GM19239 (cell line): ENCODE measurements at places on chromosomes 11 and 22.

GRCh38 chr11:64558869-64559268, 32.2 kb upstream of the SLC22A12 start:
- no peak for DNase-seq

DNA sequence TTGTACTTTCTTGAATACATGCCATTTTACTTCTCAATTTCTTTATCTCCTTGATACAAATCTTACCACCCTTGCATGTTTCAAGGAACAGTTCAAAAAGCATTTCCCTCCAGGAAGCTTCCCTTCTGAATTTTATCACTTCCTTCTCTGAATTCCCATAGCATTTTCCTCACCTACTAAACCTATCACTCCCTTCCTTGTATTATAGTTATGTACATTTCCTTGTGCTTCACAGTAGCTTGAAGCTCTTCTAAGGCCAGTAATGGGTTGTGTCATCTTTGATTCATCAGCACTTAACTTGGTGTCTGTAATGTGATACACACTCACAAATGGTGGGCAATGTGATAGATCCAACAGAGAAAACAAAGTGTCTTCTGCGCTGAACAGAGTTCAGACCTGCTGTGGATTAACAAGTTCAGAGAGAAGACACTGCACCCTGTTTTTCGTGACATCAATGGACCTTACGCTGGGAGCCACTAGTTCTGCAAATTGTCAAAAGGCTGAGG, 127.5 kb downstream of the CCDC81 start:
- no peak for DNase-seq

- no peak for DNase-seq
Observed at GRCh38 chr11:12239396-12239795, 129.0 kb downstream of the MICAL2 start.

DNA sequence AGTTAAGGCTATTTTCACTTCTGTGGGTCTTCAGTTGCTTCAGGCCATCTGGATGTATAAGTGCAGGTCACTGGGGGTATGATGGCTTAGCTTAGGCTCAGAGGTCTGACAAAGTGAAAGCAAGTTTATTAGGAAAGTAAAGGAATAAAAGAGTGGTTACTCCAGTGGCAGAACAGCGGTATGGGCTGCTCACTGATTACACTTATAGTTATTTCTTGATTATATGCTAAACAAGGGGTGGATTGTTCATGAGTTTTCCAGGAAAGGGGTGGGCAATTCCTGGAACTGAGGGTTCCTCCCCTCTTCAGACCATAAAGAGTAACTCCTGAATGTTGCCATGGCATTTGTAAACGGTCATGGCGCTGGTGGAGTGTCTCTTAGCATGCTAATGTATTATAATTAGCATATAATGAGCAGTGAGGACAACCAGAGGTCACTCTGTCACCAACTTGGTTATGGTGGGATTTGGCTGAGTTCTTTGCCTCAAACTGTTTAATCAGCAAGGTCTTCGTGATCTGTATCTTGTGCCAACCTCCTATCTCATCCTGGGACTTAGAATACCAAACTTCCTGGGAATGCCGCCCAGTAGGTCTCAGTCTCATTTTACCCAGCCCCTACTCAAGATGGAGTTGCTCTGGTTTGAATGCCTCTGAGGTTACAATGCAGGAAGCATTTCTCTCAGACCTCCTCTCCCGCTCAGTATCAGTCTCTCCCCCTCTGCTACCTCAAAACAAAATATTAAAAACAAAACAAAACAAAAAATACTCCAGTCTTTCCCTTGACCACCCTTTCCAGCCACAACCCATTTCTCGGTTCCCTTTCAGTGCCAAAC, 106.6 kb upstream of the SLC22A12 start:
- DNase-seq = no peak

DNA sequence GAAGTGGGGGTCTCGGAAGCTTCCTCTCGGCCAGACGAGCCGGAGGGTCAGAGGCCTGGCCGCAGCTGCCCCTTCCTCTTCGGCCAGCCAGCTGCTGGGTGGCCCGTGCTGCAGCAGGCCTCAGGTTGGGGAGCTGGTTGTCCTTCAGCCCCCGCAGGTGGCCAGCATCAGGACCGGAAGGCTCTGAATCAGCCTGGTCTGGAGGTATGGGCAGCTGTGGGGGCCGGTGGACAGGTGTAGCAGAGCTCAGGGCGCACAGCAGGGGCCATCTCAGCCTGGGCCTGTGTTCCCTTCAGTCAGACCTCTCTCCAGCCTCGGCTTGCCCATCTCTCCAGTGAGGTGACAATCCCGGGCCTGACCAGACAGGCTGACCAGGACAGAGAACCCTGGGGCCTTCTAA, 13.9 kb upstream of the TBX1 start:
- DNase-seq = no peak

DNA sequence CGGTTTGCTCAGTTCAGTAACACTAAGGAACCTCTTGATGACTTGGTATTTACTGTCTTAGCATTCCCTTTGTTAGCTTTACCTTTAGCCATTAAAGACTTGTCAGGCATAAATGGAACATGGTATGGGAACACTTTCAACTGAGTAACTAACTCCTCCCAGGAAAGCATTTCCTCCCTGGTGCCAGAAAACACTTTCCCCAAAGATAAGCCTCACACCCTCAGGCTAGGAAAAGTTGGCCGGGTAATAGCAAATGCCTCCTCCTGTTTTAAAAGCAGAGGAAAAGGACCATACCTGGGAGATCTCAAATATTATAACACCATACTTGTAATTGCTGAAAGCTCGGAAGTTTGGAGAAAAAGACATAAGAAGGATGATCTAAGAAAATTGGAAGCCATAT, 12.0 kb downstream of the KCNJ11 start:
- no peak for DNase-seq

DNA sequence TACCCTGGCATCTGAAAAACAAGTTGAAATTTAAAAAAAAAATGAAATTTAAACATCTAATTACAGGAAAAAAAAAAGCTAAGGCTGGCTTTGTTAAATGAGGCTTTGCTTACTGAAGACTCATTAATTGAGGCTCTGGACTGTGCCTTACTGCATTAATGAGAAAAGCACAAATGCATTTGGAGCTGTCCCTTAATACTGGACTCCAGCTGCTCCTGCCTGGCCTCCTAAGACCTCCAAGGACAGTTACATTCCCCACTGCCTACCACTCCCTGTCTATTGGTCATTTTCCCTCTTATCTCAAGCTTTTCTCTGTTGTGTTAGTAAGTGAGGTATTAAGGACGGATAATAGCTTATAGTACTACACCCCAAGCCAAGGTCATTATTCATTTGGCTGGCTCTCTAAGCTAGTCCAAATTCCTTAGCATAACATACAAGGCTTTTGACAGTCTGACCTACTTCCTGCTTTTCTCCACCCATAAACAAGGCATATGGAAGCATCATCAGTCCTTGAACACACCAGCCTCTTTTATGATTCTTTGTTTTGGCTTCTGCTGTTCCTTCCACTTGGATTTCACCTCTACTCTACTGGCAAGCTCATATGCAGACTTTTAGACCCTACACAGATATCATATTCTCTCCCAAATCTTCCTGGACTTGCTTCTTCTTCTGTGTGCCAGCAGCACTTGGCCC, 62.5 kb downstream of the USP35 start:
- DNase-seq = no peak

DNA sequence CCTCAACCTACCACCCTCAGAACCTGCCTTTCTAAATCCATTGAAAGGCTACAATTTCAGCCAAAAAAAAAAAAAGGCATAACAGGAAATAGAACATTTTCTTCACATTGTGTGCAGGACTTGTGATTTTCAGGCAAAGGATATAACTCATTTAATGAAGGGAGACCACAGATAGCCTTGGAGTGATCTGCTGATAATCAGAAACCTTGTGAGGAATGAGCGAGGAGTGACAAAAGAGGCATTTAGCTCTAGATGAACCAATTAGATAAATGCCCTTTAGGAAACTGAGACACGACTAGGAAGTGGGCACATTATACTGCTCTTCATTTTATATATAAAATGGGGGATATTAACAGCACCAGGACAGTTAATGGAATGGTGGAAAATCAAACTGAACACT, 216.5 kb upstream of the GRIA4 start:
- no peak for DNase-seq

DNA sequence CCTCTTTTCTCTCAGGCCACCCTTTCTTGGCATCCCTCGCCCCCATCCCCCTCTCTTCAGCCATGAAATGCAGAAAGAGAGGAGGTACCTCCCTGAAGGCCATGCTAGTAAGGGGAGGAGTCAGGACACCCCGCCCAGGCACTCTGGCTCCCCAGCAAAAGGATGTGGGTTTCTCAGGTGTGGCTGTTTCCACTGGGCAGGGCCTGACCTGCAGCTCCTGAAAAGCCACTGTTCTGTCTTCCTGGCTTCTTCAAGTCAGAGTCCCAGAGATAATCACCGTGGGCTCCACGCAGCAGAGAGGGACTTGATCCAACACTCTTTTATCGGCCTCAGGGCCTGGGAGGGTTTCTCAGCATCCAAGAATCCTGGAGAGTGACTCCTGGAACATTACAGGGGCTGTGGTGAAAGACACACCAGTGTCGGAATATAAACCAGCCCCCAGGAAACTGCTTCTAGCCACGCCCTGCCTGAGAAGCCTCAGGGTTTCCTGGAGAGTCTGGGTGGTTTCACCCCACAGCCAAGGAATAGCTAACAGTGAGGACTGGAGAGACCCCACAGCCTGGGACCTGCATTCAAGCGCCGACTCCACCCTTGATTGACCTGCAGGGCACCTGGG, 45.7 kb upstream of the TSPAN18 start:
- no peak for DNase-seq

DNA sequence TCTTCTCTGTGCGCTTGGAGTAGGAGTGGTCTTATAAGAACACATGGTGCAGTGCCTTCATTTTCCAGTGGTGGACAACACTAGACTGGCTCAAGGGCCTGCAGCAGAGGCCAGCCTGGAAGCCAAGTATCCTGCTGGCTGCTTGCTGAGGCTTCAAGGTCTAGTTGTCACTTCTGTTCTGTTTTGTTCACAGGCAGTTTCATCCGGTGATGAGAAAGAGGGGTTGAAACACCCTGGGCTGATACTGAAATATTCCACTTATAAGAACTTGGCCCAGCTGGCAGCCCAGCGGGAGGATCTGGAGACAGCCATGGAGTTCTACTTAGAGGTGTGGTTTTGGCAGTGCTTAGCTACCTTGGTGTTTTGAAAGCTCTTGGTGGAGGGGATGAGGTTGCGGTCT, 29.8 kb downstream of the CABIN1 start:
- DNase-seq = no peak

- no peak for DNase-seq
Observed at GRCh38 chr11:83599066-83599465, 312.9 kb upstream of the CCDC90B start.

- DNase-seq = no peak
Observed at GRCh38 chr11:75351791-75352587, 528 bp upstream of the ARRB1 start.

DNA sequence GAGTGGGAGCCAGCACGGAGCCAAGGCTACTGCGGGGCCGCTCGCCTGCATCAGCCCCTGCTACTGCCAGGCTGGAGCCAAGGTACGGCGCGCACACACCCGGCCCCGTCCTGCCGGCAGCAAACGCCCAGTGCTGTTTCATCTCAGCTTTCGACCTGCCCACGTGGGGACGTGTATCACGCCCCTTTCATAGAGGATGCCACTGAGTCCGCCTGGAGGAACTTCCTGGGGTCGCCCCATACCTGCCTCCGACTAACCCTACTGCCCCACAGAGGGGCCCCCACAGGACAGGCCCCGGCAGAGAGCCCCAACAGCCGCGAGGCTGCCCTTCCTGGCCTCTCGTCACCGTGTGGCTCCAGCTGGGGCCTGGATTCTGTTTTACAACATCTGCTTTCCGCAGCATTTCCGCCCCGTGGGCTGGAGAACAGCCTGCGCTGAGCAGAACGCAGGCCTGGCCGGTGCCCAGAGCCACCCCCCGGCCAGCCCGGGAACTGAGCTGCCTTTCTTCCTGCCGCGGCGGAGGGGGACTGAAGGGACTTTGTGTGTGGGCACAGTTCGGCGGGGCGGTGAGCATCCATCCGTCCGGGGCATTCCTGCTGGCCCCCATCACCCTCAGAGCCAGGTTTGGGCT, 22.9 kb upstream of the ARHGAP8 start:
- DNase-seq = no peak

- DNase-seq = no peak
Observed at GRCh38 chr11:13260201-13260962, 17.2 kb upstream of the BMAL1 start.

GRCh38 chr11:42502151-42502550, 809.6 kb upstream of the API5 start:
- no peak for DNase-seq

DNA sequence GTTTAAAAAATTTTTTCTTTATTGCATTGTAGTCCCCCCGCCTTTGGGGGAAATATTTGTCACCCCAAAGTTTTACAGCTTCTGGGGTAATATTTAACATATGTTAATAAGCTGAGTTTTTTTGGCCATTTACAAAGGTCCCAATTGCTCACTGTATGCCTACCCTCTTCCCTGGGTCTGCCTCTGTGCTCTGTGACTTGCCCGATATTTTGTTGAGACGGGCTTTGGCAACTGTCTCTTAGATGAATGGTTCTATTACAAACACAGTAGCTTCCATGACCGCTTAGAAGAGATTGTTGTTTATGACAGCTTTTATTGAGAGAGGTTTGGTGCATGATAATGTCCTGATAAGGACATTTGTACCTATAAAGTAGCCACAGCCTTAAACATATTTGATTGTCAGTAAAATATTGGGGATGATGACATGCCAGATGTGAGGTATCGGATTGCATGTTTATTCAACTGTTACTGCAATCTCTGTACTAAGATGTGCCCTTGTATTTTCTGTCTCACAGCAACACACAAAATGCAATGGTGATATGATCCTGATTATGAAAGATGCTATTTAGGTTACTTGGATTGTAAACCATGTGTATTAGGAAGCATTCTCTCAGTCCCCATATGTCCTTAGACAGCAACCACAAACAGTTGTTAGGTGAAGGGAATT, 103.1 kb downstream of the TEAD1 start:
- no peak for DNase-seq

- DNase-seq = no peak
Observed at GRCh38 chr11:94780432-94780831, 12.3 kb downstream of the AMOTL1 start.

DNA sequence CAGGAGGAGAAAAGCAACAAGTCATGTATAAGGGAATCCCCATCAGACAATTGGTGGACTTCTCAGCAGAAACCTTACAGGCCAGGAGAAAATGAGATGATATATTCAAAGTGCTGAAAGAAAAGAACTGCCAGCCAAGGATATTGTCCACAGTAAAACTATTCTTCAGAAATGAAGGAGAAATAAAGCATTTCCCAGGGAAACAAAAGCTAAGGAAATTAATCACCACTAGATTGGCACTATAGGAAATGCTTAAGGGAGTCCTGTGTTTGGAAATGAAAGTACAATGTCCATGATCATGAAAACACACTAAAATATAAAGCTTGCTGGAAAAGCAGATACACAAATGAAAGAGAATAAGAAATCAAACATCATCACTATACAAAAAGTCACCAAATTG, 282.0 kb downstream of the BLID start:
- no peak for DNase-seq

GRCh38 chr22:36852056-36852973, 8.5 kb upstream of the NCF4 start:
- DNase-seq = no peak
